HFFc6 (cell line): ENCODE measurements at places on chromosomes 7 and 10.

DNA sequence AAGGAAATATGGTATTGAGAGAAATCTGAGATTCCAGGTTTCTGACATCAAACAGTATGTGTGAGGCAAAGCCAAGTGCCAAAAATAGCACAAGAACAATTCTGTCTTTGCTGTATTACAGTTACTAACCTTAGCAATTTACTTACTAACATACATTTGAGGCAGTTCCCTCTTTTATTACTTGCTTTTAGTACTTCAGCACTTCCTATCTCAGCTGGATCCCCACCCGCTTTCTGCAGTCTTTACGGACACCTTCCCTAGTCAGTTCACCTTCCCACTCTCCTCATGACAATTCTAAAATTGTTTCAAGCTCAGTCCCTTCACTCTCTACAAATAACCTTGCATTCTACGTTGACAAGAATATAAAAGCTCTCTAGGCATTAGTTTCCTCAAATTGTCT is 79.2 kb downstream of the ELAPOR2 start:
- H3K27ac ChIP-seq = no peak overlapping the region
- H3K4me3 ChIP-seq = no peak overlapping the region
- no peaks in the 10 kb centered on the region for H3K4me1 ChIP-seq
- peaks cover 1% of the 10 kb centered on the region; the same call in 1 of the 2 replicates for H3K27me3 ChIP-seq
- no peak for DNase-seq

DNA sequence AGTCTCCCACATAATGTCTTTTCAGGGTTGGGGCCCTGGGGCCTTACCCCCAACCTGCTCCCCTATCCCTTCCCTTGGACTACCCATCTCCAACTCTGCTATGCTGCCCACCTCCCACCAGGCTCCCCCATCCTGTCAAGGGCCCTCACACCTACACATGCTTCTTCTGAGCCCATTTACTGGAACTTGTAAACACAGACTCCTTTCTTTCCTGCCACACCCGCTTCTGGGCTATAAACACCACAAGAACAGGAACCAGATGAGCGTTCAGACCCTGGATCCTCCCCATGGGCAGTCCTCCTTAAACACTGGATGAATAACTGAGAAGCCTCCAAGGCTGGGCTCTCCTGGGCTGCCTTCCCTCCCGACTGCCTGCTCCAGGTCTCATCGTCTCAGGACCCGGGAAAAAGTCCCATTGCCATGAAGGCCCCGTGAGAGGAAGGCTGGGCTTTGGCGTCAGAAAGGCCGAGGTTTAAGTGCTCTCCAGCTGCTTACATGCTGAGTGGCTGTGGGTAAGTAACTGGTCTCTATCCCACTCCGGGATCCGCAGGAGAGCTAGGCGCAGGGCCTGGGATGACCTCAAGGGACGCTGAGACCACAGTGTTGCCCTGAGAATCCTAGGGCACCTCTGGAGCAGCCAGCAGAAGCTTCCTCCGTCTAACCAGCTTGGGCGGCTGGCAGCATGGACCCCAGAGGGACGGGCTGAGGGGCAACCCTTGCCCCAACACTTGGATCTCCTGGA is 15.6 kb upstream of the CRHR2 start:
- DNase-seq = no peak
- H3K27me3 ChIP-seq = peaks cover 49% of the 10 kb centered on the region
- H3K27ac ChIP-seq = no peak overlapping the region
- H3K36me3 ChIP-seq = no peaks in the 10 kb centered on the region
- no peaks in the 10 kb centered on the region for H3K4me1 ChIP-seq

DNA sequence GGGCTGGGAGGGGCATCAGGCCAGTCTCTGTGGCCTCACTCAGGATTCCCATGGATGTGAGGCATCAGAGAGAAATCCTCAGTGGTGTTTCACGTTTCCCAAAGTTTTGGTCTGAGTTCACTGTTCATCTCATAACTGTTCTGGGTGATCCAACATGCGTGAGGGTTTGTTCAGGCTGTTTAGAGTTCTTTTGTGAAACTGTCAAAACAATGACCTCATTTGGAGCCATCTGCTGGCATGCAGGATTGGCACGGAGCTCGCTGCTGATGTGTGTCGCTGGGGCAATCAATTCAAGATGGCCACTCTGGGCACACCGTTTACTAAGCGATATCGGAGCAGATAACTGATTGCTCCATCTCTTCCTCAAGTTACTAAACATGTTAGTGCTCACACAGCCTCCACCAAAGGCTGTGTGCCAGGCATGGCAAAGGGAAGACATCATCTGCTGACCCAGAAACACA is 365.6 kb downstream of the WDR11 start:
- H3K27me3 ChIP-seq = no peaks in the 10 kb centered on the region; the same call in 1 of the 2 replicates
- H3K4me1 ChIP-seq = no peaks in the 10 kb centered on the region
- H3K4me3 ChIP-seq = no peak overlapping the region
- no peak for DNase-seq
- 0 out of 2 replicates have a peak, but pooled peaks cover 4% of the 10 kb centered on the region for H3K36me3 ChIP-seq
- no peak overlapping the region for H3K27ac ChIP-seq

DNA sequence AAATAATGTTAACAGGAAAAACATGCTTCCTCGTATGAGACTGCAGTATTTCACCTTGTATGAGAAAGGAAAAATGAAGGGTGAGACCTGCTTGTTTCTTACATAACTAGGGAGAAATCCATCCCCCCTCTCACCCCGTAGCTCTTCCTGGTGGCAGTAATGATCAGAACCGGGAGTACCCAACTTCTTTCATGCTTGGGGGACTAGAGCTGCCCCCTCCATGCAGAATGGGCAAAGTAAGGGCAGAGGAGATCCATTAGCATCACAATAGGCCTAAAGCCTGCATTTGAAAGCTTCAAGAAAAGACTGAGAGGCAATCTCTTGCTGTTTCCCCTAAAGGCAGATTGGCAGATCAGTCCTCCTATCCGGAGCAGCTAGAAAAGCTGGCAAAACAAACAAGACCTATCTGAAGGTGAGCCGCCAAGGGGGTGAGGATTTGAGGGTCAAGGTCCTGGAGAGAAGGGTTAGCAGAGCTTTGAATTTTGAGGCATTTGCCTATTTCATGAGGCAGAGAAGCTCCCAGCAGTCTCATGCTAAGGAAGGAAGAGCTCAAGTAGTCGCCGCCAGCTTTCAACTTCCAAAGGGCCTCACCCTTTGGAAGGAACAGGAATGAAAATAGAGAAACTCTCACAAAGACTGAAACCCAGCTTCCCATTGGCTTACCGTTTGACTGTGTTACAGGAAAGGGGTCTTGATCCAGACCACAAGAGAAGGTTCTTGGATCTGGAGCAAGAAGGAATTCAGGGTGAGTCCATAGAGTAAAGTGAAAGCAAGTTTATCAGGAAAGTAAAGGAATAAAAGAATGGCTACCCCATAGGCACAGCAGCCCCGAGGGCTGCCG is 36.2 kb downstream of the BAG3 start:
- peak overlapping the region; percentile 95 for H3K27ac ChIP-seq
- H3K27me3 ChIP-seq = peaks cover 3% of the 10 kb centered on the region
- peak; percentile 30 for DNase-seq

GRCh38 chr7:86453454-86453853 is 190.3 kb upstream of the GRM3 start:
- DNase-seq = no peak
- no peak overlapping the region for H3K4me3 ChIP-seq
- no peaks in the 10 kb centered on the region; the same call in 1 of the 2 replicates for H3K27me3 ChIP-seq
- H3K36me3 ChIP-seq = no peaks in the 10 kb centered on the region
- H3K4me1 ChIP-seq = no peaks in the 10 kb centered on the region

GRCh38 chr10:11176746-11177145 is 159.1 kb downstream of the CELF2 start:
- H3K27me3 ChIP-seq = peaks cover 2% of the 10 kb centered on the region; the same call in 1 of the 2 replicates
- peaks cover 10% of the 10 kb centered on the region; the same call in 1 of the 2 replicates for H3K36me3 ChIP-seq
- peaks cover 63% of the 10 kb centered on the region for H3K4me1 ChIP-seq
- no peak overlapping the region for H3K27ac ChIP-seq
- DNase-seq = no peak

GRCh38 chr10:100504096-100504495 is 15.6 kb downstream of the SEC31B start:
- no peak overlapping the region for H3K4me3 ChIP-seq
- peaks cover 4% of the 10 kb centered on the region for H3K27me3 ChIP-seq
- peaks cover 76% of the 10 kb centered on the region for H3K4me1 ChIP-seq

GRCh38 chr7:2182461-2182860 is 50.3 kb downstream of the MAD1L1 start:
- peaks cover 16% of the 10 kb centered on the region for H3K36me3 ChIP-seq
- DNase-seq = no peak
- peaks cover 16% of the 10 kb centered on the region for H3K4me1 ChIP-seq
- no peak overlapping the region for H3K4me3 ChIP-seq
- no peaks in the 10 kb centered on the region; the same call in 1 of the 2 replicates for H3K27me3 ChIP-seq

- H3K27ac ChIP-seq = peak overlapping the region; percentile 90
- DNase-seq = peak; percentile 53
- H3K27me3 ChIP-seq = no peaks in the 10 kb centered on the region; the same call in 1 of the 2 replicates
- peak overlapping the region; percentile 90 for H3K4me3 ChIP-seq
- peaks cover 67% of the 10 kb centered on the region for H3K4me1 ChIP-seq
Measured at GRCh38 chr7:33904681-33905388, 504 bp upstream of the BMPER start.

DNA sequence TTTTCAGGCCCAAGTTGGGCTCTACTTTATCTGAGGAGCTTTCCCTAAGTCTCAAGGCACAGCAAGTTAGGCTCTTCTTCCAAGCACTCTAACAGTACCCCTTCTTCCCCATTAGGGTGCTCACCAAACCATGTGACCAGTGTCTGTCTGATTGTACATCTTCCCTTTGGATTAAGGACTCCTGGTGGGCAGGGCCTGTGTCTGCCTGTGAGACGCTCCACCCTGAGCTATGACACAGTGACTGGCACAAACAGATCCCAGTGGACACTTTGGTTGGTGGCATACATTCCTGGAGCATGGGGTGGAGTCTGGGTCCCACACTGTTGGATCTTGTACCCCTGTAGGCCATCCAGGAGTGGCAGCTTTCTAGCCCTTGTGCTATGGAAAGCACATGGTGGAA is 23.8 kb downstream of the PLPP4 start:
- no peak overlapping the region for H3K27ac ChIP-seq
- H3K36me3 ChIP-seq = peaks cover 21% of the 10 kb centered on the region
- DNase-seq = no peak
- peaks cover 53% of the 10 kb centered on the region for H3K4me1 ChIP-seq

GRCh38 chr10:95475827-95476468 is 85.2 kb downstream of the SORBS1 start:
- no peak overlapping the region for H3K4me3 ChIP-seq
- no peaks in the 10 kb centered on the region for H3K4me1 ChIP-seq
- peaks cover 12% of the 10 kb centered on the region for H3K27me3 ChIP-seq
- no peak overlapping the region for H3K27ac ChIP-seq
- DNase-seq = no peak

- H3K4me1 ChIP-seq = no peaks in the 10 kb centered on the region
- no peak overlapping the region for H3K27ac ChIP-seq
- no peak for DNase-seq
- no peaks in the 10 kb centered on the region for H3K36me3 ChIP-seq
- H3K4me3 ChIP-seq = no peak overlapping the region
Measured at GRCh38 chr10:1422275-1422674, 315.1 kb downstream of the ADARB2 start.

- no peak overlapping the region for H3K27ac ChIP-seq
- no peaks in the 10 kb centered on the region for H3K27me3 ChIP-seq
- peak; percentile 22 for DNase-seq
- peaks cover under 1% of the 10 kb centered on the region; the same call in 1 of the 2 replicates for H3K36me3 ChIP-seq
- H3K4me1 ChIP-seq = peaks cover 18% of the 10 kb centered on the region
Measured at GRCh38 chr7:13117103-13117502, 429.7 kb downstream of the ARL4A start.

DNA sequence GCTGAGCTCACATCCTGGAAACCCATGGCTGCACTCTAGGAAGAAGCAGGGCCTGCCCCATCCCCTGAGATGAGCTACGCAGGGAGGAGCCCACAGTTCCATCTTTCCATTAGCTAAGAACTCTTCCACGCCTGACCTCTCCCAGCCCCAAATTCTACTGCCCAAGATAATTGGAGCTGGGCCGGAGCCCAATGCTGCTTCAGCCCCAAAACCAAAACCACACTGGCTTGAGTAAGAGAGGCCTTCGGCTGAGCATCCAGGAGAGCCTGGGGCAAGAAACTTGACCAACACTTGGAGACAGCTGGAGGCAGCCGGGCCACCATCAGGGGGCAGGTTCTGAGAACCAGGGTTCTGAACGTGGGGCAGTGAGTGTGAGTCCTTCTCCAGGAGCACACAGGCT is 116.1 kb upstream of the ZMIZ1 start:
- peak; percentile 86 for DNase-seq
- H3K27ac ChIP-seq = peak overlapping the region; percentile 79
- H3K4me3 ChIP-seq = peak overlapping the region; percentile 33; the same call in 1 of the 2 replicates
- peaks cover 37% of the 10 kb centered on the region for H3K4me1 ChIP-seq
- H3K27me3 ChIP-seq = peaks cover 4% of the 10 kb centered on the region

DNA sequence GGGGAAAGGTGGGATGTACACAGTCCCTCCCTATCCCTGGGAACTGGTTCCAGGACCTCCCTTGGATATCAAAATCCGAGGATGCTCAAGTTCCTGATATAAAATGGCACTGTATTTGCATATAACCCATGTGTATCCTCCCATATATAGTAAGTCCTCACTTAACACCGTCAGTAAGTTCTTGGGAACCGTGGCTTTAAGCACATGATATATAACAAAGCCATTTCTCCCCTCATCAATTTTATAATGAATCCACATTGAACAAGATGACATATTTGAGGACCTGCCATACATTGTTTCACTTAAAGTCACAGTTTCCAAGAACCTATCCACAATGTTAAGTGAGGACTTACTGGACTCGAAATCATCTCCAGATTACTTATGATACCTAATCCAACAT is 5.4 kb downstream of the CRYGN start:
- H3K27ac ChIP-seq = no peak overlapping the region
- H3K4me3 ChIP-seq = no peak overlapping the region
- H3K36me3 ChIP-seq = no peaks in the 10 kb centered on the region
- DNase-seq = no peak
- peaks cover 8% of the 10 kb centered on the region for H3K4me1 ChIP-seq
- peaks cover 30% of the 10 kb centered on the region for H3K27me3 ChIP-seq

GRCh38 chr10:76070916-76071315 is 639.5 kb downstream of the LRMDA start:
- DNase-seq = no peak
- H3K27me3 ChIP-seq = peaks cover 18% of the 10 kb centered on the region
- no peak overlapping the region for H3K4me3 ChIP-seq
- H3K27ac ChIP-seq = no peak overlapping the region
- H3K36me3 ChIP-seq = no peaks in the 10 kb centered on the region
- no peaks in the 10 kb centered on the region for H3K4me1 ChIP-seq

DNA sequence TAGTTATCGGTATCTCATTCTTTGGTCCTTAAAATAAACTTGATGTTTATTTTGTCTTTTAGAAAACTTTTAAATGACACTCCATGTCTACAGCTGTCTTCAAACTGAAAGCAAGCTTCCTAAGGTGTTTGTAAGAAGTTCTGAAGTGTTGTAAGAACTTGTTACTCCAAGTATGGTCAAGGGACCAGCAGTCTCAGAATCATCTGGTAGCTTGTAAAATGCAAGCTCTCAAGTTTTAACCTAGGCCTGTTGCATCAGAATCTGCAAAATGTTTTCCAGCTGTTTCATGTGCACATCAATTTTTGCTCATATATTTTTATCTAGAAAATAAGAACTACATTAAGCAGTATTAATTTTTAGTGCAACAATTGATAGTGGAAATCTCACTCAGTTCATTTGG is 104.1 kb downstream of the THSD7A start:
- no peaks in the 10 kb centered on the region for H3K36me3 ChIP-seq
- no peak for DNase-seq
- no peak overlapping the region for H3K27ac ChIP-seq

GRCh38 chr10:77889277-77889903 is 37.2 kb downstream of the DLG5 start:
- peaks cover 57% of the 10 kb centered on the region for H3K4me1 ChIP-seq
- H3K27me3 ChIP-seq = peaks cover 3% of the 10 kb centered on the region; the same call in 1 of the 2 replicates
- DNase-seq = no peak
- H3K36me3 ChIP-seq = no peaks in the 10 kb centered on the region

- H3K27me3 ChIP-seq = peaks cover 2% of the 10 kb centered on the region
- no peak overlapping the region for H3K4me3 ChIP-seq
- no peak overlapping the region for H3K27ac ChIP-seq
- DNase-seq = no peak
Measured at GRCh38 chr10:125926247-125926646, 29.9 kb downstream of the FANK1 start.
